Iris pigment epithelial cell (primary cell): ENCODE measurements at places on chromosomes 4 and X.
A peak's percentile ranks its signal among the peaks of the same experiment; 100 is the strongest.

- no peak for DNase-seq
Measured at GRCh38 chr4:43943998-43944397, 504.6 kb downstream of the KCTD8 start.

- DNase-seq = no peak
Measured at GRCh38 chr4:142781114-142781513, 65.0 kb downstream of the INPP4B start.

DNA sequence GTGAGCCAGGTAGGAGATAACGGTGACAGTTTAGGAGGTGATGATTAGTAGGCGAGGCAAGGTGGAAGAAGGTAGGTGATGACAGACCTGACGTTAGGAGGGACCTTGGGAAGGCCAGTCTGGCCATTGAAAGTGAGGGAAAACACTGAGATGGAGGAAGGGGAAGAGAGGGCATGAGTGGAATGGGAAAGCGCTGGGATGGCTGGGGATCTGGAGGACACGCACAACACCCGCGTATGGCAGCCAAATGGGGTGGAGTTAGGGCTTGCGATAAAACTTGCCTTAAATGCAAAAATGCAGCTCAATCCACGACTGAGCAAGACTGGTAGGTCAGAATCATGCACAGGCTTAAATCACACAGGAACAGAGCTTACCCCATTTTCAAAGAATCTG is 605 bp upstream of the CDKL2 start:
- DNase-seq = no peak

- no peak for DNase-seq
Measured at GRCh38 chrX:71989768-71990426, 79.3 kb downstream of the NHSL2 start.

- peak; percentile 38 for DNase-seq
Measured at GRCh38 chr4:14254252-14254651, 626.7 kb upstream of the BOD1L1 start.

DNA sequence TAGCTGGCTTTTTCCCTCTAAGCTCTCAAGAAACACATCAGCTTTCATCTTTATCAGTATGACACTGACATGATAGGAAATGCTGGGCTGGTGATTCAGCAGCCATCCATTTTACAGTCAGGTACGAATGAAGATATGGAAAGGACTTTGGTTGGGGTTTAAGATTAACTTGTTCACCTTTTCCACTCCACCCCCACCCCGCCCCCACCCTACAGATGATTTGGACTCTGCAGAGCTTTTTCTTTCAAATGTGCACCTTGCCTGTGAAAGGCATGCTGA is 132.6 kb downstream of the AKAP4 start:
- DNase-seq = no peak

DNA sequence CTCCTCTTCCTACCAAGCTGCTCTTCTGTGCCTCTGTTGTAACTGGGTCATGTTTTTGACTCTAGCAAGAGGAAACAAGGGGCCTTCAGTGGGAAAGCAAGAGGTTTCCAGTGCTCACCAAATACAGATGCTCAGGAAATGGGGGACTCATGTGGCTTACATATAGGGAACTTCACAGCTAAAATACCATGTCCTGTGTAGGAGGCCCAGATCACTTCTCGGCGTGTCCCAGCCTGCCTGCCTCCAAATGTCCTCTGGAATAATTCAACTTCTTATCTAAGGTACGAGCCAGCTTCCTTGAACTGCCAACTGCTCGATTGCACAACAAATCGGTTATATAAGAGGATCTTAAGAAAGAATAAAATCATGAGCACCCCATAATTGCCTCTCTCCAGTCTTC is 161.3 kb downstream of the KIT start:
- no peak for DNase-seq

- peak; percentile 7 for DNase-seq
Measured at GRCh38 chr4:47238667-47239066, 207.3 kb downstream of the GABRB1 start.

GRCh38 chr4:2995546-2996265 is 32.3 kb downstream of the GRK4 start:
- DNase-seq = no peak

- DNase-seq = no peak
Measured at GRCh38 chr4:169662206-169662605, 41.8 kb downstream of the CLCN3 start.

- no peak for DNase-seq
Measured at GRCh38 chrX:41933546-41933945, 10.2 kb upstream of the CASK start.

DNA sequence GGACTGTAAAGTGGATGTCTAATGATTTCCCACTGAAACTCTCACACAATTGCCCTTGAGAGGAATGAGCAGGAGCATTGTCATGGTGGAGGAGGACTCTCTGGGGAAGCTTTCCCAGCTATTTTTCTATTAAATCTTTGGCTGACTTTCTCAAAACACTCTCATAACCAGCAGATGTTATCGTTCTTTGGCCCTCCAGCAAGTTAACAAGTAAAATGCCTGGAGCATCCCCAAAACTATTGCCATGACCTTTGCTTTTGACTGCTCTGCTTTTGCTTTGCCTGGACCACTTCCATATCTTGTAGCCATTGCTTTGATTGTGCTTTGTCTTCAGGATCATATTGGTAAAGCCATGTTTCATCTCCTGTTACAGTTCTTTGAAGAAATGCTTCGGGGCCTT is 120.2 kb upstream of the PDE5A start:
- DNase-seq = peak; percentile 20

GRCh38 chr4:153594210-153594609 is 89.9 kb upstream of the TLR2 start:
- DNase-seq = peak; percentile 58

GRCh38 chr4:3346146-3346545 is 53.3 kb downstream of the RGS12 start:
- DNase-seq = peak; percentile 81

DNA sequence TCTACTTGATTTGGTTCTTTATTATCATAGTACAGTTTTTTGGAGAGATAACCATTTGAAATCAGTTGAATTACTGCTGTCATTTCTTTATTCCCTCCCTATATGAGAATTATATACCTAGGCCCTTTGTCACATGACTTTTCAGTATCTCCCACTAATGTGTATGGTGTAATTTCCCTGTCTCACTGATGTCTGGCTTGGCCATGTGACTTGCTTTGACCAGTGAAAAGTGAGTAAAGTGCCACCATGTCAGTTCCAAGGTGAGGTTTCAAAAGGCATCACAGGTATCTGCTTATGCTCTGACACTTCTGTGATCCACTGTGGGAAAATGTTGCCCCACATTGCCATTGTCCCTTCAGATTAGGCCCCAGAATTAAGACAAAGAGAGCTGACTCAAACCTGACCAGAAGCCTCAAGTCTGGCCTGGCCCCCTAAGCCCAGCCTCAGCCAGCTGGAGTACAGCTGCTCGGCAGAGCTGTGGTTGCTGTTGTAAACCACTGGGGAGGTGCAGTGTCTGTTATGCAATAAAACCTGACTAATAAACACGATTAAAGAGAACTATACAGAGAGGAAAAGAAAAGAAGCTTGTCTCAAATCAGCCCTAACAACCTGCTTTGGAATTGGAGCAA is 27.5 kb downstream of the SETD7 start:
- DNase-seq = peak; percentile 97

DNA sequence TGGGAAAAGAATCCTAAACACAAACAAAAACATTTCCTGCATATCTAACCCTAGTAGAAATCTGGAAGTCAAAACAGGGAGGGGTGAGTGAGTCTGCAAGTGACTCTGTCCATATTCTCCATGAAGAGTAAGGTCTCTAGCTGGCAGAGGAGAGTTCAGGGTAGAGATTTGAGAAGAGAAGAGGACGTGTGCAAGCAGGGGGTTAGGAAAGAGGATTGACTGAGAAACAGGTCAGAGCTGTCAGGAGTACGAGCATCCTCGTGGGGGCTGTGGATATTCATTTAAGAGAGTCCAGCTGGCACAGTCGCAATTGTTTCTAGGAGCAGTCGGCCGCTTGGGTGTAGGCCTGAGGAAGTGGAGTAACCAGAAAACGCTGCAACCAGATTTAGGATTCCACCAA is 27.9 kb downstream of the PROM1 start:
- DNase-seq = no peak

- DNase-seq = no peak
Measured at GRCh38 chrX:130184857-130185256, 13.1 kb downstream of the RAB33A start.

- peak; percentile 90 for DNase-seq
Measured at GRCh38 chr4:15400981-15401671, 26.7 kb upstream of the C1QTNF7 start.

DNA sequence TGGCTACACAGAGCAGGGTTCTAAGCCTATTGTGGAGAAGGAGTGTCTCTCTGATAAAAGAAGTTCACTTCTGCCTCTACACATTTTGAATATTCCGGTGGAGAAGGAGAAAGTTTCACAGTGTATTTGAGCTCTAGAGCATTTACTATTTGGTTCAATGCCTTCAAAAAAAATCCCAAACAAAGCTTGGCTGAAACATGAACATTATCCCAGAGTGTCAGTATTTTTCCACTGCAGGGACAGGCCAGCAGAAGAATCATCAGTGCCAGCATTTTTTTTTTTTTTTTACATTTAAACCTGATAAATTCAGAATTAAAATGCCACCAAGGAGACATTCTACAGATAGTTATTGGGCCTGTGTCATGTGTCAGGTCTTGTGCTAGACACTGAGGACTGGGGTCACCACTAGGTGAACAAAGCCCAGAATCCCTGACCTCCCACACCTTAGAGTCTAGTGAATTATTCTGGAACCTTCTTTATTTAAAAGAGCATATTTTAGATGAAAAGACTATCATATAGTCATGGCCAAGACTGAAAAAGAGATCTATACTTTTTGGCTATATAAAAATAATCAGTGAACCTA is 48.0 kb upstream of the NAP1L5 start:
- no peak for DNase-seq

GRCh38 chr4:88761861-88762523 is 64.4 kb upstream of the NAP1L5 start:
- no peak for DNase-seq

DNA sequence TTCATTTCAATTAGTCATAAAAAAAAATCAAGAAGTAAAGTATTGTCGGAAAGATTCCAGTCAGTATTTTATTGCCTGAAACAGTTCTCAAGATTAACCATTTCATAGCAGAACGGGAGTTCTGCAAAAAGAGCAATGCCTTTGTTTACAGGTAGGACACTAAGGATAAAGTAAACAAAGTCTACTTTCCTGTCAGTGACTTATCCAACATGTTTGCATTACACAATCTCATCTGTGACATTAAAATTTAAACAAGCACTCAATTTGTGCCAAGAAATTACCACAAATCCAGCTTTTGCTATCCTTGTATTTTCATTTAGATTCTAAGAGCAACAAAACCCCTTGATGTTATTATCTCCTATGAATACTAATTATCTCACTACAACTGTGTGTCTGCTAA is 306.5 kb upstream of the LDB2 start:
- DNase-seq = no peak

- no peak for DNase-seq
Measured at GRCh38 chr4:182190306-182190705, 52.9 kb upstream of the TENM3 start.

- no peak for DNase-seq
Measured at GRCh38 chrX:137033774-137034507, at the start of gene GPR101. TSS of gene GPR101 (minus strand) at chrX:137033995. CDS start at chrX:137031674, 2,321 bp downstream.

- DNase-seq = no peak
Measured at GRCh38 chr4:38911257-38911656, 43.7 kb downstream of the FAM114A1 start.

- DNase-seq = peak; percentile 72
Measured at GRCh38 chr4:107058828-107059227, 22.7 kb upstream of the DKK2 start.

DNA sequence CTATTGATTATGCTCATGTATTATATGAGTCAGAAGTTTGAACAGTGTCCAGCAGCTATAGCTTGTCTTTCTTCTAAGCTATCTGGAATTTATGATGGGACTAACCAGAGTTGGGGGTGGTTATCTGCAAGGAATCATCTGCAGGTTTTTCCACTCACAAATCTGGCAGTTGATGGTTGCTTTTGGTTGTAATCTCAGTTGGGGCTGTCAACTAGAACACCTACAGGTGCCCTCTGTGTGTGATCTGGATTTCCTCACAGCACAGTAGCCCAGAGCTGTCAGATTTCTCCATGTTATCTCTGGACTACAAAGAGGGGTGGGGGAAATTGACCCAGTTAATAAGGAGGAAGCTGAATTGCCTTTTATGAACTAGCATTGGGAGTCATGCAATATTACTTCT is 51.4 kb upstream of the MAP9 start:
- DNase-seq = no peak

DNA sequence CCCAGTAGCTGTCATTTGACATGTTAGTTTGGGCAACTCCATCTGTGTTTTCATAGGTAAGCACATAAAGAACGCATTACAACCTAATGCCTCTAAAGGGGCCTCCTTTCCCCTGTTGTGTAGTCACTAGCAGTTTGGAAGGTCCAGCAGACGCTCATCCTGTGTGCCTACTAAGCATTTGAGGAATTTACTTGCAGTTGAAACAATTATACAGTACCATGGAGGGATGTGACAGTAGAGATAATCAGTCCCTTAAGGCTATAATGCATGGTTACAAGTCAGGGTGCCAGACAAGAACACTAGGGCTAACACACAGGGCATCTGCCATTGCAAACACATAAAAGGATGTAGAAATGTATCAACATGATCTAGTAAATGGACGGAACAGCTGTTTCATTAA is 138.3 kb downstream of the PCDH10 start:
- no peak for DNase-seq

DNA sequence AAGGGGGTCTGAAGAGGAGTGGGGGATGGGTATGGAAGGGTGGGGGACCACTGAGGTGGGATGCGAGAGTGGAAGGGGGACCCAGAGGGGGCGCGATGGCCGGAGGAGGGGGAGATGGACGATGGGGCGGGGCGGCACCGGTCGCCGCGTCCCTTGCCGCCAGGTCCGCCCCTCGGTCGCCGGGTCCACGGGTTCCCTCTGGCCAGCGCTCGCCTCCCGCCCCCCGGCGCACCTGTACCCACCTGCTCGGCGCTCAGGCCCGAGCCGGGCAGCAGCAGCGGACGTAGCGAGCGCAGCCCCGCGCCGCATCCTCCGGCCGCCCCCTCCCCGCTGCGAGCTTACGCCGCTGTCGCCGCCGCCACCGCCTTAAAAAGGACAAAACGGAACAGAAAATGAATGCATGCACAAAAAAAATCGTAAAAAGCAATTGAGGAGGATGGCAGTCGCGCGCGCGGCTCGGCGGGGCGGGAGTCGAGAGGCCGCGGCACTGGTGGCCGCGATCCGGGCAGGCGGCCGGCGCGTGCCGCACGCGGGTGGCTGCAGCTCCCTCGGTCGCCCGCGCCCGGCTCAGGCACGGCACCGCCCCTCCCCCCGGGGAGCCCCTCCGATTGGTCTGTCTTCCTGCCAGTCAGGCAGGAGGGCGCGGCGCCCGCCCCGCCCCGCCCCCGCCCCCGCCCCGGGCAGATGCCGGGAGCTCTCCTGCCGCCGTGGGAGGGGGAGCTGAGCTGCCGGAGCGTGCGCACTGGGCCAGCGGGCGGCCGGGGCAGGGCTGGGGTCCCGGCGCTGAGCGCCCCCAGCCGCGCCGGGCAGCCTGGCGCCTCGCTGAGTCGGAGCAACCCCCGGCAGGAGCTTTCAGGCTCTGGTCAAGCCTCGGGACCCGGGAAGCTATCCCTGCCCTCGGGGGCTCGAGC is at the start of gene JAKMIP1:
TSS of gene JAKMIP1 (minus strand) at position 539 of the 911 bp plus-strand sequence. CDS start 87,699 bp downstream, outside the sequence.
- DNase-seq = peak; percentile 49

- DNase-seq = no peak
Measured at GRCh38 chr4:107599841-107600240, 120.2 kb downstream of the PAPSS1 start.

GRCh38 chrX:114584375-114584943 is 573 bp downstream of the HTR2C start:
- no peak for DNase-seq
